ENCODE measurements at places on chromosomes 4 and X.

GRCh38 chrX:51215266-51215665, 117.4 kb upstream of the NUDT10 start:
- no peak for DNase-seq

DNA sequence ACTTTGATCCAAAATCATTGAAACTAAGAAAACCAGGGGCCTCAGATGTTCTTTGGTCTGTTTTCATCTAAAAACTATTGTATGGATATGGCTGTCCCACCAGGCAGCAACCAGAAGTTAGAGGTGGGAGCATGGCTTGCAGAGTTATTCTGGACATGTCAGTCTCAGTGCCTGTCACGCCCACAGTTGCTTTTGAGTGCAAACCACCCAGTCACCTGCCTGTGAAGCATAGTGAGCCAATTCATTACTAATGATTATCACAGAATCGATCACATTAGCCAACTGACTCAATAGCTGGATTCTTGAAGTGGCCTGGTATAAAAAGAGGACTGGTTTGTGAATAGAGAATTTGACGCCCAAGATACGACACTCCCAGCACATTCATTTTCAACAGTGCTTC, 104.2 kb upstream of the SORBS2 start:
- no peak for DNase-seq

- DNase-seq = no peak
Observed at GRCh38 chrX:95764972-95765451, 919.6 kb upstream of the DIAPH2 start.

- DNase-seq = no peak
Observed at GRCh38 chr4:139222215-139222614, 45.2 kb upstream of the ELF2 start.

DNA sequence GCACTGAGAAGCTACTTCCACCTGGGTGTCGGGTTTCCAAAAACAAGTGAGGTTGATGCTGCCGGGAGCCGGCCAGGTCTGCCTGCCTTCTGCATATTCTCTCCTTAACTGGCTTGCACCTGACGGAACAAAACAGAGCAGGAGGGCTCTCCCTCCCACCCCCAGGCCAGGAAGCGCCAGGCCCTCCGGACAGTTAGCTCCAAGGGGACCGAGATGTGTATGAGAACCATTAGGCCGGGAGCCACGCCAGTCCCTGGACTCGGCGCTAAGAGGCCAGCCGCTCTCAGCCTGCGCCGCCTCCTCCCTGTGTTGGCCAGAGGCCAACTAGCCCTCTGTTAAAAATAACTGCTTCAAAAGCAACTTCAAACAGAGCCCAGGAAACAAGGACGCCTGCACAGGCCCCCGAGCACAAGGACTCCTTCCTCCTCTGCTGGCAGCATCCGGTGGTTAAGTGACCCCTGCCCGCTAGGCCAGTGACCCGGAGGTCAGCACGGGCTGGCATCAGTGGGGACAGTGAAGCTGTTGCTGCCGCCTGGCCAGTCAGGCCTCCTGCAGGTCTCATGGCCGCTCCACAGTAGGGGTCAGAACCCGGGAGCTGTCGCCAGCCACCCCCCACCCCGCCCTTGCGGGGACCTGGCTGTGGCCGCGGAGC, 107.9 kb downstream of the ABLIM2 start:
- DNase-seq = peak; percentile 24

- DNase-seq = no peak
Observed at GRCh38 chrX:119529345-119530276, 35.6 kb downstream of the STEEP1 start.

- DNase-seq = no peak
Observed at GRCh38 chrX:77442728-77443127, 4.5 kb upstream of the FGF16 start.

DNA sequence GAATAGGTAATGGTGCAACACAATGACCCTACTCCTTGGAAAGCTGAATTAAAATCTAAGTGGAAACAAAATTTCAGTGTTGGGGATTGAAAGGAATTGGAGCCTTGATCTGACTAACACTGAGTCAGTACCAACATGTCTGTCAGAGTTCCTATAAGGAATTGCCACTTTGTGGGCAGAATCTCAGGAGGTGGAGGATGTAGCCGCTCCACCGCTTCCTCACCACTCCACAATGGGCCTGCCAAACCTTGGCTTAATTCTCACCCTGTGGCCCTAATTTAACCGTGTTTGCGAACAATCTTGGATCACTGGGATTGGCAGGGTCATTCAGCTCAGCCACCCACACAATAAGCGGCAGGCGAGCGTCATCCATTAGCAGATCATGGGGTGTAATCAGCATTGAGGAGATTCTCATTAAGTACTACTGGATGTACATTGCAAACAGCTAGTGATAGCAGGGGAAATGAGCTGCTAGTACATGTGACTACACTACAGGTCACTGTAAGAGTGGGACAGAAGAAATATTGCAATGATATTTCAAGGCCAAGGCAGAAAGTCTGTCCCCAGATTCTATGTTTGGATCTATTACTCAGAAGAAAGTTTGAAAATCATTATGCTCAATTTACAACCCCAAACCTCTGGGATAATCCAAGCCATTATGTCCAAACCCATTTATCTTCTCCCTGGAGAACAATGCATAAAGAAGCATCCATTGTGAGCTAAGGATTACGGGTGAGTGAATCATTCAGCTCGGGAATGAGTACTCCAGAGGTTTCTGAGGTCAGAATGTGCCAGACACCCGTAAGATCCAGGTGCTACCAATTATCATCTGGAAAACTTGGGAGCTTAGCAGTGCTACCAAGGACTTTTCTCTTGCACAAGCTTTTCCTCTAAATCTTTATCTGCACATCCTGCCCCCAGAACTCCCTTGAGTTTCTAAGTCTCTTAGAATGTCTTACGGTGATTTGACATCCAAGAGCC, 5.8 kb downstream of the SRPX start:
- no peak for DNase-seq

- no peak for DNase-seq
Observed at GRCh38 chr4:14336656-14337055, 665.6 kb upstream of the CPEB2 start.

- DNase-seq = no peak
Observed at GRCh38 chr4:61820136-61820535, 620.0 kb downstream of the ADGRL3 start.

DNA sequence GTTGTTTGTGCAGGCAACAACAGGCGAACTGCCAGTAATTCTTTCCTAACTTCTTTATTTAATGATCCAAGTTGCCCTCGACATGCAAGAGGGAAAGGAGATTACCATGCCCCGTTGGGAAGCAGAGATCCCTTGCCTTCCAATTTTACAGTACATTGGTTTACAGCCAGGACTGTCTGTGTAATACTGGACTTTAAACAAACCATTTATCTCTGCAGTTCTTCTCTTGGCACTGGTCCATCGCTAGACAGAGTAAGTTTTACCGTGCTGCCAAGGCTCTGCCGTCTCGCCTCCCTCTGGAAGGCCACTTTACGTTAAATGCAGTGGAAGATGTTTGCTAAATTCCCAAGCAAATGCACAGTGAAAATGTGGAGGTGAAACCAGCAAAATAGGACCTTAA, 660.3 kb upstream of the PRKX start:
- DNase-seq = no peak

GRCh38 chr4:180009316-180009715, 2233.9 kb upstream of the TENM3 start:
- no peak for DNase-seq

GRCh38 chrX:144335402-144335801, 451.5 kb downstream of the UBE2NL start:
- DNase-seq = no peak

DNA sequence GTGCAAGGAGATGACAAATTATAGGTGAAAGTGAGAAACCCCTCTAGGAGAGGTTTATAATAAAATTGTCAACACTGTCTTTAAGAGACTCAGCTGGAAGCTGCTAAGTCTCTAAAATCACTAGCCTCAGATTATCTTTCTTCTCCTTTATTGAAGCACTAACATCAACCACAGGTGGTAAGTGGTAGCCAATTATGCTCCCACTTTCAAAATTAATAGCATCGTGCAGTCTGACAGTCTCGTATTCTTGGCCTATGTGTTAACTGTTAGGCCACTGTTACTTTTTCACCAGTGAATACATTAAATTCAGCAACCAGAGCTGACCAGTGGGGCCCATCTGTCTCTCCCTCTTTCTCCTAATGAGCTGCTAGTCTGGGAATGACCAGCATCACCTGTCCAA, 674.1 kb downstream of the RAPGEF2 start:
- DNase-seq = no peak

- DNase-seq = no peak
Observed at GRCh38 chr4:158827543-158827981, 58.7 kb downstream of the FNIP2 start.

GRCh38 chrX:153633607-153634180, 13.3 kb upstream of the DUSP9 start:
- no peak for DNase-seq

GRCh38 chr4:108590776-108591175, 29.6 kb upstream of the RPL34 start:
- DNase-seq = no peak

- no peak for DNase-seq
Observed at GRCh38 chrX:55801811-55802210, 84.3 kb downstream of the RRAGB start.

DNA sequence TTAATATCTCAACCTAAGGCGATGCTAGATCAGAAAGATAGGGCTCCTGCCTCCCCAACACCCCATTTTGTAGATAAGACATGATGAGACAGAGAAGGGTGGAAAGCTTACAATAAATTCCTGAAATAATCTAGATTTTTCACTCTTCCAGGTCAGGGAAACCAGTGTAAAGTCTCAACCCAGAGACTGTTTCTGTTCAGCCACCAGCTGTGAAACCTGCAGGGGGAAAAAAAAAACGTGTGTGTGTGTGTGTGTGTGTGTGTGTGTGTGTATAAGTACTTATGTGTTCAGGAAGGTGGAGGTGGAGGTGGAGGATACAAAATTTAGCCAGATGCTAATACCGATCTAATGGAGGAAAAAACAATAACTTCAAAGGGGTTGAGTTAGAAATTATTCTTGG, 773 bp upstream of the ITM2A start:
- DNase-seq = no peak

- DNase-seq = no peak
Observed at GRCh38 chr4:2470791-2471190, 1.9 kb downstream of the RNF4 start.

DNA sequence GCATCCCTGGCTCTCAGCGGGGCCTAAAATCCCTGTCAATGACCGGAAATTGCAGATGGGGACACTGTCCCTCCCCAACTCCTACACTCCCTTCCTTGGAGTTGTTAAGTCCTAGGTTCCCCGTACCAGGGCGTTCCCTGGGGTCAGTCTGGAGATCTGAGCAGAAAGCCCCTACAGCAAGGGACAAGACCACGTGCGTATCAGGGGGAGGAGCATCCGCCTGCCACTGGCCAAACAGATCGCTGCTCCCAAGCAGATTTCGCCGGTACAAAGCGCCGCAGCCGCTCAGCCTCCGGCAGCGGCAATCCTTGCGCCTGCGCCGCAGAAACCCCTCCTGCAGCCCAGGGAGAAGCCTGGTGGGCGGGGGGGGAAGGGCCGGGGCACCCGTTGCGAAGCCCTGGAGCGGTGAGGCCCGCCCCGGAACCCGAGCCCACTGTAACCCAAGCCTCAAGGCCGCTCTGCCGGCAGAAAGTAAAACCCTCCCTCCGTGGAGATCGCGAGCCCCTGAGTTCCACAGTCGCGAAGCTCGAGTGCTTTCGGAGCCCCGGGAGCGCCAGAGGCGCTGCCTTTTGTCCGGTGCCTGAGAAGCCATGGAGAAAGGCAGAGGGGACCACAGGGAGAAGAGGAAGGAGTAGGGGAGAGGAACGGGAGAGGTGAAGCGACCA, 2.7 kb downstream of the CRMP1 start:
- DNase-seq = peak; percentile 55

- no peak for DNase-seq
Observed at GRCh38 chr4:32032136-32032672, 1312.0 kb downstream of the PCDH7 start.

DNA sequence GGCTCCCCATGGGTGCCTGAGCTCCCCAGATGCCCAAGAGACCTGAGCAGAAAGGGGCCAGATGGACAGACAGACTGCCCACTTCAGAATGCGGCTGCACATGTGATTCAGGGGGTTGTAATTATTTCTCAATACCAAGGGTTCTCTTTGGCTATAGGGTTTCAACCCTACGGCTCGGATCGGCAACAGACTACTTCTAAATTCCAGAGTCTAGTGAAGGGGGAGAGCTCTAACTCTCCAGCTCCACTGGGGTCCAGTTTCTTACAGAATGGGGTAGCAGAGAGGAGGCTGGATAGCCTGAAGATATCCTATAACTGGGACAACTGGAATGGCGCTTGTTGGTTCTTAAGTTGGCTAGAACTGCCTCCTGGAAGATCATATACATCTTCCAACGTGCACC, 136.3 kb downstream of the MGST2 start:
- no peak for DNase-seq

DNA sequence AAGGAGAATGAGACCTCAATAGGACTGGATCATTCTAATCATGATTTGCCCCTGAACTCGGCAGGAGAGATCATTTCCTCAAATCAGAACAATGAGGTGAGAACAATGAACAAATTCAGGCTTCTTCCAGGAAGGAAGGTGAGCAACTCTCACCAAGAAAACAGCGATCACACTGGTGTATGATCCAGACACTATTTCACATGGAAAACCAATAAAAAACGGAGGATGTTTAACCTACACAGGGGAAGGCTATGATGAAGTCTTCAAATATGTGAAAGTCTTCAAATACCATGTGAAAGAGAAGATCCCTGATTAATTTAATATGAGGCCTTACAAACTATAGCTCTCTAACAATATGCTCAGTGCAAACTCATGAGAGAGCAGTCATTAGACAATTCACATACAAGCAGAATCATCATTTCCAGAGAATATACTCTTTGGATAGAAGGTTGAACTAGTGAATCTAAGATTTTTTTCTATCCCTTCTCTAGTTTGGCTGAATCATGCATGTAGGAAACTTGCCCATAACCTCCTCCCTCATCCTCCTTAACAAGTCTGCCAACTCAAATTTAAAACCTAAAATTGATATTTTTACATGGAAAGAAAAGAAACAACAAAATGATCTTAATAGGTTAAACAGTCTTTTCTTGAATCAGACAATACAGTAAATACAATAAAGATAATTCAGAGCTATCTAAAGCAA, 122.5 kb downstream of the ADAMTS3 start:
- no peak for DNase-seq

DNA sequence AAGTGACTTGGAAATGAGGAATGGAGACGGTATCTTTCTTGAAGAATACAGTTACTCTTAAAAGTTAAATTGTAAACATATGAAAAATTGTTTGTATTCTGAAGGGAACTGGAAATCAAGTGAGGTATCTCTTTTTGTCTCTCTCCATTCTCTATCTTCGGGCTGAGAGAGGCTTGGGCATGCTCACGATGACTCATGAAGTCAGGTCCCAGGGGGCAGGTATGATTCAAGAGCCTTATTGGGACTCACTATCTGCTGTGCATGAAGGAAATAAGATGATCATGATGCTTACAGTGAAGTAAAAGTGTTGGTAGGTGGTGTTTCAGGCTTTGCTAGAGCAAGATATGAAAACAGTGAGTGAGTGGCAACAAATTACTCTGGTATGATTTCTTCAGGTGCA, 200.4 kb upstream of the PITX2 start:
- no peak for DNase-seq
